ENCODE measurements at places on chromosomes 4 and X.
A peak's percentile ranks its signal among the peaks of the same experiment; 100 is the strongest.

- DNase-seq, result no peak
Observed at GRCh38 chr4:15794905-15795304, 16.8 kb downstream of the CD38 start.

DNA sequence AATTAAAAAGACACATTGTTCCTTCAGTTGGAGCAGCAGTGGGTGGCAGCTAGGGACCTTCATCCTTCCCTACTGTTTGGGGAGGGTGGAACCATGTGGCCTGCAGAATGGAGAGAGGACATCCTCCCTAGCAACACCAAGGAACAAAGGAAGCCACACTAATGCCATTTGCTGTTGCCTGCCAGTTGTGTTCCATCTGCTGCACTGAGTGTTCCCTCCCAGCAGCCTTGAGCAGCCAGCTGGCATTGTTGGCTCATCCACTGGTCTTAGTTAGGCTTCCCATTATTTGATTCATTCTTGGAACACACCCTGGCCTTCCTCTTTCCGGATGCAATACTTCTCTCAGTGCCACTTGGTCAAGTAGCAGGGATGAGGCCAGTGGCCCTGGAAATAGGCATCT is 25.0 kb upstream of the HMGB3 start:
- no peak for DNase-seq

DNA sequence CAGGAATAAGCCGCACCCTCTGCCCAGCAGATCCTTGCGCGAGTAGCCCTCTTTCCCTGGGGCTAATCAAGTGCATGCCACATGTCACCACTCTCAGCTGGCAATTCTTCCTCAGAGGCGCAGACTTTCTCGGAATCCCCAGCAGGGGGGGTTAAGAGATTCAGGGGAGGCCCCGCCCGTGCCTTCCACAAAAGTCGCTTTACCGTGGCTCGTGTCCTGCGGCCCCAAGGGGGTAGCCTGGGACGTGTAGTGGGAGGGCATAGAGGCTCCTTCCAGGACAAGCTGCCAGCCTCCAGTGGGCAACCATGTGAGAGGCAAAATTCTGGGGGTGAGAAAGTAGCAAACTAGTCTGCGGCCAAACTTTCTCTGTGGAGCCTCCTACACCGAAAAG is 652 bp downstream of the SRPX start:
- no peak for DNase-seq

GRCh38 chr4:76782837-76783236 is 115.1 kb downstream of the SOWAHB start:
- DNase-seq, result no peak

DNA sequence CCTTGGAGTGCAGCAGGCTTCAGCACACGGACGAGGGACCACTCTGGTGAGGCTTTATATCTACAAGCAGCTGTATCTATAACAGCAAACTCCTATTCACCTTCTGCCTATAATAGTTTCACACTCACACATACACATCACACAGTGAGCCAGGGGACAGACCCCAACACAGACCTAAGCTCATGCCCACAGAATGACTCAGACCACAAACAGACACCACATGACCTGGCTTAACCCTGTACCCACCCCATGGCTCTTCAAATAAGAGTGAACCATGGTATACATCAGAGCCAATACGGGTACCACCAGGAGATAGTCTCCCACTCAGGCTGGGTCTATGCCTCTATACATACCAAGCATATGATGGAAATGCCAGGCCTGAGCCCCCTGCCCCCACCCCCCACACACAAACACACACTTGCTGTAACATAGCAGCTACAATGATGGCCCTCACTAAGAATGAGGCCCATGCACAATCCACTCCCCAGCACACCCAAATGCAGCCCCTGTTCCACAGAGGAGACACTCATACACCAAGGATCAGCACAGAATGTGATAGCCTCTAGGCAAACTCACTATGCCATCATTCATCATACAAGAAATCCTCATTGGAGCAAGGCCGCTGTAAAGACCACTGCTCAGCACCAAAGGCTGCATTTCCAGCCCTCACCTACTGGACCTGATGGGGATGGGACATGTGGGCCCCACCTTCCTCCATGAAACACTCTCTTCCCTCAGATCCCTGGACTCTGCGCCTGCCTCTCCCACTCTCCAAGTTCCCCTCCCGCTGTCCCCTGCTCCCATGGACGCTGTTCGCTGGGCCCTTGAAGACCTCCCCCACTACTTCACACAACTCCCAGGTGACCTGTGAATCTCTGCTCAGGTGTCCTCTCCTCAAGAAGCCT is 62.1 kb upstream of the XIAP start:
- no peak for DNase-seq

DNA sequence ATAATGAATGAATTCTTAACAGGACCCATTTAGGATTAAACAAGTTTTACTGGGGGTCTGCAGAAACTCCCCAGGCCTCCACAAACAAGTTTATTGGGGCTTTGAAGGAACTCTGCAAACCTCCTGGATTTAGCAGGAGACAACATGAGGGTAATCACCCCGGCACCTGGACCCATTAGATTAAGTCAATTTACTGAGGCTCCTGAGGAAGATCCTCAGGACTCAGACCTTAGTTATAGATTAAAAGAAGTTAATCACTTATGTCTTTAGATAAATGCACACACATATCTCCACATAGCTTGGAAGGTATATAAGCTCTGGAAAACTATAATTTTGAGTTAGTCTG is 29.4 kb downstream of the XG start:
- DNase-seq, result no peak

GRCh38 chrX:44914532-44915198 is 41.7 kb downstream of the KDM6A start:
- DNase-seq, result no peak

DNA sequence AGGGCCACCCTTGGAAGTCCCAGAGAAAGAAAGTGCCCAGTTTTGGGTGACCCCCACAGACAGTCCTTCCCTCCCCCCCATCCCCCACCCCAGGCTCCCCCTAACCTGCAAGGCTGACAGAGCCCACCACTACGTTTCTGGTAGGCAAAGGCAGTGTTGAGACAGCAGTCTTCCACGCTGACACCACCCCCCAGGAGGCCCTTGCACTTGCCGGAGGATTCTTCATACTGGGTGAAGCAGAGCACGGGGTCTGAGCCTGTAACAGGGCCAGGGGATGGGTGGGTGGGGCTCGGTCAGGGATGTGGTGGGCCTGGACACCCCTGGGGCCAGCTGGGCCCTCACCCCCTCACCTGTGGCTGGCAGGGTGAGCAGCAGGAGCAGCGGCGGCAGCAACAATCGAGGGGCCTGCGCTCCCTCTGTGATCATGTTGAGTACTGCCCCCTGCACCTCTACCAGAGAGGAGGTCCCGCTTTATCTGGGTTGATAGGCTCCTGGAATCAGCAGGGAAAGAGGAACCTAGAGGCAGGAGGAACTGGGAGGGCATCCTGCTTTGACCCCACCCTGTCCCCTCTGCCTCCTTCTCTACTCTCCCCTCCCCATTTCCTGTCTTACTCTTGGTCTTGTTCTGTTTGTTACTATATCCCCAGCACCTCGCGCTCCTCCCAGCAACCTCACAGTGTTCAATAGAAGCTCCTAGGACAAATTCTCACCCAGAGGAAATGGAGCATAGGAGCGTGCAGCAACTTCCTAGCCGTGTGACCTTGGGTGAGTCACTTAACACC is at the start of gene CFP:
Gene CFP, minus strand, starts transcription at position 512 of the 782 bp plus-strand sequence. Its CDS starts 86 bp downstream, at position 426.
- DNase-seq, result no peak

- DNase-seq, result no peak
Observed at GRCh38 chr4:15765910-15766697, 12.0 kb upstream of the CD38 start.

DNA sequence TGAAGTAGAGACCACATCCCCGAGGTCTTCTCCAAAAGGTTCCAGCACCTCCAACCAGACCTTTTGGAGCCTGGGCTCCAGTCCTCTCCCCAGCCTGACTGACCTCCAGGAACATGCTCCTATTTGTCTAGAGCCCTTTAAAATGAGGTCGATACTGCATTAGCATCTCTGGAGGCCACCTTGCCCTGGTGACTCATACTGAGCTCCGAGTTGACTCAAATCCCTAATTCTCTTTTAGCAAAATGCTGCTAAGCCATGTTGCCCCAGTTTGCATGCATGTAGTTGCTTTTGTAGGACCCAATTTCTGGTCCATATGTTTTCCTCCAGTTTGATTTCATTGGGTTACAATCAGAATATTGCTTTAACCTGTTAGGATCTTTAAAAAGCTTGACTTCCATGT is 43.5 kb upstream of the CITED1 start:
- DNase-seq, result no peak

- no peak for DNase-seq
Observed at GRCh38 chrX:19964017-19964710, 26.7 kb downstream of the BCLAF3 start.

DNA sequence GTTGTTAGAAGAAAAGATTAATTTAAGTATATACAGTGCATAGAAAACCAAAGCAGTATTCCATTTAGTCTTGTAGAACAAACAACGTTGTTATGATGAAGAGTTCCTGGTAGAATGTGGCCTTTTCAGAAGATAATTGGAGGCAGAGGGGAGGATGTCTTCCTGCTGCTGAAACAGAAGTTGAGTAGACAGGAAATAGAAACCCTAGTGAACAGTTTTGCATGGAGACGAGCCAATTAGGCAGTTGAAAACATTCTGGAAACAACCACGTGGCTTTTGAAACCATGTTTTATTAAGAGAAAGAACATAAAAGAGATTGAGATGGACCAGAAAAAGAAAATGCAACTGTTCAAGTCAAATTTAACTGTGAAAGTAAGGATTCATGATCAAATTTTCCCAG is 325.2 kb downstream of the CAMK2D start:
- DNase-seq, result no peak

GRCh38 chr4:71593311-71593710 is 190.6 kb downstream of the GC start:
- DNase-seq, result no peak

DNA sequence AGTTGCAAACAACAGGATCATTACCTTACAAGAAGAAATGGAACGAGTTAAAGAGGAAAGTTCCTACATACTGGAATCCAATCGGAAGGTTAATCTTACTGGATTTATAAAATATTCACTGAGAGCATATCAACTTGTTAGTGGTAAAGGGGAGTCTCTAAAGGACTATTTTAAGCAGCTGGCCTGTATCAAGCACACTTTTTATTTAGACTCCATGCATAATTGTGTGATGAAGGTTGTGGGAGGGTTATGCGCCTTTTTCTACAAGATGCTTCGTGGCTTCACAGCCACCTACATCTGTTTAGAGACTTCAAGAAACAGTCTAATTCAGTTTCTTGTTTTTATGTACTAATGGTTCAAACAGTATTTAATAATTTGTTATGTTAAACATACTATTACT is 56.6 kb downstream of the GRSF1 start:
- DNase-seq, result no peak

DNA sequence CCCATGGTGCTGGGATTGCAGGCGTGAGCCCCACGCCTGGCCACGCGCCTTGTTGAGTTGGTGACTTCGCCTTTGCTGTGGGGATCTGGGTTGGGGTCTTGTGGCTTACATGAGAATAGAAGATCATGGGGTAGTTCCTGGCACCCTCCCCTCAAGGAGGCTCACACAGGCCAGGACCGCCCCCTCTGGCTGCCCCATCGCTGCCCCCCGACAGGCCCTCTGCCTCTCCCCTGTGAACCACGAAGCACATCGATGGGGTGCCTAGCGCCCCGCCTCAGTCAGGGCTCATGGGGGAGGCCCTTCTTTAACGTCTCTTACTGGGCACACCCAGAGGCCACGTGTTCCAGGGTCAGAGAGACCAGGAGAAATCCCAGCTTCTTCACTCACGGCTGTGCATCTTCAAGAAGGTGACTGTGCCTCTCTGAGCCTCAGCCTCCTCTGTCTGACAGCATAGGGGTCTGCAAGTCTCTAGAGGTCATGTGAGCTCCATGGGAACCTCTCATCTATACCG is 23.6 kb upstream of the SPON2 start:
- DNase-seq, result no peak

- no peak for DNase-seq
Observed at GRCh38 chr4:39410415-39410814, 3.7 kb downstream of the KLB start.

GRCh38 chr4:151744614-151745013 is 16.2 kb downstream of the GATB start:
- peak; percentile 32 for DNase-seq

GRCh38 chr4:73871511-73872310 is 2.5 kb downstream of the CXCL1 start:
- DNase-seq, result no peak

GRCh38 chr4:15400981-15401671 is 26.7 kb upstream of the C1QTNF7 start:
- DNase-seq, result peak; percentile 76

DNA sequence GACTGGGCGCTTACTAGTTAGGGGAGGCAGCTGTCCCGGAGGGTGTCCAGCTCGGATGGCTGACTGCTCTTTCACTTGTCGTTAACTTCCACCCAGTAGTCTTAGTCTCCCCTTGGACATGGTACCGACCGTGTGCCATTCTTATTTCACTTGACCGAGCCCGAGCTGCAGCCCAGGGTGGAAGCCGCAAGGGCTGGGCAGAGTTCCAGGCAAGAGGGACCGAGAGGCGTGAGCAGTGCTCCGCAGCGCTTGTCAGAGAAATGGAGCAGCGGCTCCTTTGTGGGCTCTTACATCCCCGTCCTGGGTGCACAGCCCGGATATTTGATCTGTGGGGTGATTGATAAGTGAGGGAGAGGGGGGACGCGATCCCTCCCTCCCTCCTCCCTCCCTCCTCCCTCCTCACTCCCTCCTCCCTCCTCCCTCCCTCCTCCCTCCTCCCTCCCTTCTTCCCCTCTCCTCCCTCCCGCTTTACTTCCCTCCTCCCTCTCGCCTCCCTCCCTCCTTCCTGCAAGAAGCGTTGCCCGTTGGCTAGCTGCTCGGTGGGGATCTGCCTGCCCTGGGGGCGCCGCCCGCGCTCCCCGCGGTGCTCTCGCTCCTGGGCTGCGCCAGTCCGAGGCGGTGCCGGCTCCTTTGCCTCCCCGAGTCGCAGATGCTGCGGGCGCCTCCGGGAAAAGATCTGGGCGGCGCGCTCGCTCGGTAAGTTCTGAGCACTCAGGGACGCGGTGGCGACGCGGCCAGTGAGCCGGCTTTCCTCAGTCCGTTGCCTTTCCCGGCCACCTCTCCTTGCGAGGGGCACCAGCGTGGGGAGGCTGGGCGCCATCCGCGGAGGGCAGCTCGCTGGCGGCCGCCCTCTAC is at the start of gene SLITRK2:
Gene SLITRK2, plus strand, starts transcription at position 499 of the 855 bp plus-strand sequence. CDS start 4,597 bp downstream, outside the sequence.
- DNase-seq, result no peak

DNA sequence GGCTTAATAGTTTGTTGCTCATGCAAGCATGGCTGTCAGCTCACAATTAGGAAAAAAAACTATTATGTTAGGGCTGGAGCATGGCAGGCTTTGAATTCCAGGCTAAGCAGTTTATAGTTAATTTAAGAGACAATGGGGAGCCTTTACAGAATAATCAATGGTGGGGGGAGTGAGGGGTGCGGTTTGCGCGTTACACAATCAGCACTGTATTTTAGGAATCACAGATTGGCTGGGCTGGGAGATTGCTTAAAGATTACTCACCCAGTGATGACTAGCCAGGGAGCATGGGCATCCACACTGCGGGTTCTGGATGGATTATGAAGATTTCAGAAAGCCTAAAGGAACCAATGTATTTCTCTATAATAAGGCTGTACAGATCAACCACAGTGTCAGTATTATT is 186.6 kb downstream of the SOX3 start:
- DNase-seq, result no peak
